ENCODE measurements at places on chromosomes 7 and 10.

GRCh38 chr10:132836832-132837540 lies 51.0 kb upstream of the NKX6-2 start:
- peak; percentile 15 for DNase-seq

GRCh38 chr7:139259142-139259541 lies 28.1 kb downstream of the UBN2 start:
- DNase-seq = no peak

GRCh38 chr10:22633528-22633927 lies 80.8 kb downstream of the PIP4K2A start:
- DNase-seq = no peak

DNA sequence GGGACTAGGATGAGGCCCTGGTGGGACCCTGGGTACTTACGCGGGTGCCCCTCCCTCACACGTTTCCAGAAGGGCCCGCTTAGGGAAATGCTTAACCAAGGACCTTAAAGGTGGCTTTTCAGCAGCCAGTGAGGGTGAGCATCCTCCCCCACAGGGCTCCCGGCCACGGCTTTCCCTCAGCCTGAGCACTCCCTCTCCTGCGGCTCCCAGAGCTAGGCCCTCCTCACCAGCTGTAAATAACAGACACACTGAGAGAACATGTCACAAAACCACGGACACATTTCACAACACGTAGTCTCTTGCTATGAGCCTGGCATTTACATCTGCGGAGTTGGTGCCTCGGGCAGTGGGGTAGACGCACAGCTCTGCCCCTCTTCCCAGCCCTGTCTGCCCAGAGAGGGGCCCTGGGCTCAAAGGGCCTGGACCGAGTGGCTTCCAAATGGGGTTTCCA lies 25.2 kb downstream of the GRID1 start:
- DNase-seq = no peak

GRCh38 chr7:109868215-109868860 lies 1222.6 kb upstream of the LRRN3 start:
- no peak for DNase-seq

GRCh38 chr7:35261041-35261440 lies 7.1 kb upstream of the TBX20 start:
- DNase-seq = no peak

GRCh38 chr7:127251465-127252376 lies 1.0 kb downstream of the GRM8 start:
- no peak for DNase-seq

GRCh38 chr7:130351791-130352090 lies 7.1 kb downstream of the CPA5 start:
- DNase-seq = no peak

DNA sequence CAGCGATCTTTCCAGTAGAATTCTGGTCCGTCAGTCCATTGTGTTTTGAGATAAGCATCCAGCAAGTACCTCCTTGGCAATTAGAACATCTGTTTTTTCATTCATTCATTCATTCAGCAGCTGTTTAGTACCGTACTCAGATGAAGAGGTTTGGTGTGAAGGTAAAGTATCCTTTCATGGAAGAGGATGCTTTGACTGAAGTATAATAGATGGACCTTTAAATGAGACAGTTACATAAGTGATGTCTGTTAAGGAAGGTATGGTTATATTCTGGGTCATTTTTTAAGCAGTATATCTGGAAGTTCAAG lies 1.2 kb downstream of the MAPK8 start:
- no peak for DNase-seq

- no peak for DNase-seq
Measured at GRCh38 chr10:84966708-84967441, 638.5 kb downstream of the CCSER2 start.

GRCh38 chr7:22853674-22854157 lies 31.1 kb upstream of the TOMM7 start:
- DNase-seq = peak; percentile 63

- no peak for DNase-seq
Measured at GRCh38 chr7:103680161-103681144, 234.4 kb upstream of the SLC26A5 start.

DNA sequence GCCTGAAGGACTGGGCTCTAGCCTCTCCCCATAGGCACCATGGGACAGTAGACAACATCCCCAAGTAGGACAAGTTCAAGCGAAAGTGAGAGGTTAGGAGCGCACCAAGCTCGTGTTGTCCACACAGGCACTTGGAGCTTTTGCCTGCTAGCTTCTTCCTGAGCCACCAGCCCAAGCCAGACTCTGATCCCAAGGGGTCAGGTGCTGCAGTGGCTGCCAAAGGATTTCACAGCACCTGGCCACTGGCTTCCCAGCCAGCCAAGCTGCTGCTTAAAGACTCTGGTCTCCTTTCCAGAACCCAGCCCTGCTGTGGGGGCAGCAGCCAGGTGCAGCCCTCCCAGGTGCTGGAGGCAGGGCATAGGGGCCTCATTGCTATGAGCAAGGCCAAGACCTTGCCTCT lies 33.0 kb upstream of the UNC5B start:
- DNase-seq = no peak

DNA sequence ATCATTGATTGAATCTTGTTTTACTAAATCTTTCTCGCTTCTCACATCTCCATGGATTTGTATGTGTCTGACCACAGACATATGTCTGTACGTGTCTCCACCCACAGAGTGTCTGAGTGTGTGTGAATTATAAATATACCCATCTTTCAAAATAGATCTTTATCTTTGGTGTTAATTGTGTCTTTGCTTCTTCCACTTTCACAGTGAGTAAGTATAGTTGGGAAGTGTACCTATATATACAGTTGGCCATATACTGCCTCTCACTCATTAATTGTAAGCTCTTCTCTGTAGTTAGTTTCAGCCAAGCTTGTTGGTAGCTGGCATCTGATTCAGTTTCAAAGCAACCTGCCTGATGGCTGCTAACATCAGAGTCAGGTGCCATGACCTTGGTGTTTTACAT lies 18.4 kb downstream of the EEPD1 start:
- DNase-seq = no peak

DNA sequence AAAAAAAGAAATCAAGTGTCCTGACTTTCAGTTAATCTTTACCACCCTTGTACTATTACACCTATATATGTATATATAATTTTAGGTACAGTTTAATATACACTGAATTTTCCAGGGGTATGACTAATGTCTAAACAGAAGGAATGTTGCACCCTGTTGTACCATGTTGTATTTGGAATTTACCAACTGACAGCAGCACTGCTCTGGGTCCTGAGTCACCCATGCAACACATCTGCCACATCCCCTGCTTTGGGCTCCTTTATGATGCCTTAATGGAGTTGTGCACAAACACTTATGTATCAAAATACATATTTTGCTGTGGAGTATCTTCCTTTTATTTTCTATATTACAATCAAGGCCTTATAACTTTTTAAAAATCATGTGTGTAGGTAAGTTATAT lies 21.2 kb downstream of the YAE1 start:
- no peak for DNase-seq

DNA sequence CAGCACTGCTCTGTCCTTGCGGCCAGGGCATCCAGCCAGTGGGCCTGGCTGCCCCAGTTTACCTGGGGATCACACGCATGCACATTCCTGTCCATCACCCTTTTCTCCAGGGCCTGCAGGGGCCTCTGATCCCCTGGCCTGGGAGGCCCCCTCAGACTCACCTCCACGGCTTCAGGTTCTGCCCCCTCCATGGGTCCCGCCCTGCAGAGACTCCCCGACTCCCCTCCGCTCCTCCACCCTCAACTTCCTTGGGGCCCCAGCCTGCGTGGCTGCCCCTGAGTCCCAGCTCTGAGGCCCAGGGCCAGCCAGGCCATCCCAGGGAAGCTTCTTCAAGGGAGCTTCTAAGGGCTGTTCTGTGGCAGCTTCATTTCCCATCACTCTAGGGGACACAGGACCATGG lies 324.1 kb downstream of the TCERG1L start:
- no peak for DNase-seq

GRCh38 chr10:30540276-30540675 lies 89.3 kb downstream of the LYZL2 start:
- DNase-seq = no peak

- no peak for DNase-seq
Measured at GRCh38 chr10:1559311-1559710, 178.0 kb downstream of the ADARB2 start.

DNA sequence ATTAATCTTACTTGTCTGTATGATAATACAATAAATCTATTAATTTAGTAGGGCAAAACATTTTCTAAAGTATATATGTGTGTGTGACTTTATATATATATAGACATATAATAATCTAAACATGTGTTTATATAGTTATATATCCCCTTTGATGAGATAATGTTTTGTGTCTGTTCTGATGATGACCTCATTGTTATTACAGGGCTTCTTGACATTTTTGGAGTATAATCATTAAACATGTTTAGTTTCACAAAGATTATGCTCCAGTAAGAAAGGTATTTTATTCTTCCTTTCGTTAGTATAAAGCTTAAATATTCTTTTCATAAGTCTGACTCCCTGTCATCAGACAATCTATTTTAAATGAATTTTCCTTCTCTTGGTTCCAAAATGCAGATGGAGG lies 62.3 kb upstream of the CABCOCO1 start:
- no peak for DNase-seq

Data from activated CD4-positive, alpha-beta T cell treated with anti-CD3 and anti-CD28 coated beads, Interleukin-2, amount 50 U/mL, for 4 hours (primary cell).